ENCODE measurements at places on chromosomes 7 and 10. TPM values are rescaled to one million over a fixed set of nuclear protein-coding genes. Genes with fewer than 3 reads are reported as not detected.

The PIP4K2A gene
- 107 TPM for total RNA-seq

- no peak for DNase-seq
Observed at GRCh38 chr10:34018784-34019183, 684.3 kb upstream of the NRP1 start.

DNA sequence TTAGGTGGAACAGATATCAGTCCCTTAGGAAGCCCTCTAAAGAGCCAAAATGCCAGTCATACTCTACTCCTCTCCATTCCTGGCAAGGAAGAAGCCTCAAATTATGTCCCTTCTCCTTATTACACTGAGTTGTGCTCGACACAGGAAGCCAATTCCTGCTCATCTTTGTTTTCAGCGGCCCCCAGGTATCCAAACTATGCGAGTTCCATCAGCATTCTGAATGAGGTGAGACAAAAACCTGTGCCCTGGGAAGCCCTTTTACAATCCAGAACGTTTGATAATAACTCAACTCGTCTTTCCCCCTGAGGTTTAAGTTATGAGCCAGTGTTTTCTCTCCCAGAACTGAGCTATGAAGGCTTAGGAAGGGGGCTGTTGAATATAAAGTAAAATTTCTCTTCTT, 580.5 kb downstream of the NXPH1 start:
- no peak for DNase-seq

DNA sequence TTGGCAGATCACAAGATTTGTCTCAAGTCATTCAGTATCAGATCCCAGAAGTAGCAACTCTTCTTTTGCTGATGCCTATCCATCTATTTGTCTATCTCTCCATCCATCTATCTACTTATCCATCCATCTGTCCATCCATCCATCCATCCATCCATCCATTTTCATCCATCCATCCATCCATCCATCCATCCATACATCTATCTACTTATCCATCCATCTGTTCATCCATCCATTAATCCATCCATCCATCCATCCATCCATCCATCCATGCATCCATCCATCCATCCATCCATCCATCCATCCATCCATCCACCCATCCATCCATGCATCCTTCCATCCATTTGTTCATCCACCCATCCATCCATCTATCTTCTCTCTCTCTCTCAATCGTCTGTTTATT, 142.7 kb downstream of the PFKFB3 start:
- no peak for DNase-seq

DNA sequence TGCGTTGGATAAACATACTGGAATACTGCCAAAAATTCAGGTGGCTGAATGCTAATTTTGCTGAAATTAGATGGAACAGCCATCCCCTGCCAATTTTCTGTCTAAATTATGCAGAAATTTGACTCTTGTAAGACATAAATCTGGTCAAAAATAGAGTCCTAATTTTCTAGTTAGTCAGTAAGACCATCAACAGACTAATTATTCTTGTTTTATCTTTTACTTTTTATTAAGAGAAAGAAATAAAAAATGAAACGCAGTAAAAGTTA, 110.3 kb upstream of the GATA3 start:
- DNase-seq = no peak

GRCh38 chr7:111647881-111648280, 85.6 kb upstream of the IMMP2L start:
- DNase-seq = no peak

Measured in activated CD4-positive, alpha-beta memory T cell treated with anti-CD3 and anti-CD28 coated beads for 36 hours (primary cell).